NCI-H510A treated with DMSO at 0.1 percent for 48 hours (cell line): ENCODE measurements at places on chromosomes 2 and 18.

- DNase-seq: no peak
Measured at GRCh38 chr2:217709478-217710210, 293.2 kb downstream of the TNS1 start.

DNA sequence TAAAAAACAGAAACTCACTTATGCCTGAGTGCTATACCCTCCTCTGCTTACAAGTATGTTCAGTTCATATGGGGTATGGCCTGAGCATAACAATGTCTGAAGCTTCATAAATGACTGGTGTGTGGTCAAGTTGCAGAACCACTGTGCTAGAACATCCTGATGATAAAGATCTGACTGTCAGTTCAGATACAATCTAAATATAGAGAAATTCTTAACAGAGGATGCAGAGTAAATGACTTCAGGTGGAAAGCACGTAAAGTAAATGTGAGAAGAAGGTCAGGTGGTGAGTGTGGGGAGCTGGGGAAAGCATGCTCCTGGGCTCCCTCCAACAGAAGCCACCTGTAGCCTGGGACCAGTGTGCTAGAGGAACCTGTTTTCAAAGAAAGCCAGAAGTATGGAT lies 926.2 kb downstream of the TSN start:
- no peak for DNase-seq

DNA sequence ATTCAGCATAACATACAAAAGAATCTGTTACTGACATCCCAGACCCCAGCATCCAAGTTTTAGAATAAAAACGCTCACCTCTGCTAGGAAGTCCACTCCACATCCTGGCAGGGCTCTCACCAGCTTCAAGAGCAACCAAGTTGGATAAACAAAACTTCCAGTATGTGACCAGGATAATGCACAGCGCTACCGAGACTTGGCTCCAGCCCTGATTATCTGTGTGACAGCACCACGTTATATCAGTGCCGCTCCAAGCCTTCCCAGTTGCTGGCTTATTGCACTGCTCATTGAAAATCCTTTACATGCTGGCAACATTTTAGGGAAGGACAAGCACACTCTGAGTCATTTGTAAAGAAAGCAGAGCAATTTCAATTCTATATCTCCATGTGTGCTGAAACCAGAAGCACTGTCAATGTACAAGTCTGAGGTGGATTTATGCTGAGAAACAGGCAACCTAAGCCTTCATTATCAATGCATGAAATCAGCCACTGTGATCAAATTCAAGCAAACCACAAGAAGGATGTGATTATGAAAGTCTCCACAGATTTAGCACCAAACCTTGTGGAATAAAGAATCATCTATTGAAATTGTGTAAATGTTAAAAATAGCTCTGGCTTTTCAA lies 115.7 kb downstream of the ZNF385B start:
- DNase-seq: no peak

DNA sequence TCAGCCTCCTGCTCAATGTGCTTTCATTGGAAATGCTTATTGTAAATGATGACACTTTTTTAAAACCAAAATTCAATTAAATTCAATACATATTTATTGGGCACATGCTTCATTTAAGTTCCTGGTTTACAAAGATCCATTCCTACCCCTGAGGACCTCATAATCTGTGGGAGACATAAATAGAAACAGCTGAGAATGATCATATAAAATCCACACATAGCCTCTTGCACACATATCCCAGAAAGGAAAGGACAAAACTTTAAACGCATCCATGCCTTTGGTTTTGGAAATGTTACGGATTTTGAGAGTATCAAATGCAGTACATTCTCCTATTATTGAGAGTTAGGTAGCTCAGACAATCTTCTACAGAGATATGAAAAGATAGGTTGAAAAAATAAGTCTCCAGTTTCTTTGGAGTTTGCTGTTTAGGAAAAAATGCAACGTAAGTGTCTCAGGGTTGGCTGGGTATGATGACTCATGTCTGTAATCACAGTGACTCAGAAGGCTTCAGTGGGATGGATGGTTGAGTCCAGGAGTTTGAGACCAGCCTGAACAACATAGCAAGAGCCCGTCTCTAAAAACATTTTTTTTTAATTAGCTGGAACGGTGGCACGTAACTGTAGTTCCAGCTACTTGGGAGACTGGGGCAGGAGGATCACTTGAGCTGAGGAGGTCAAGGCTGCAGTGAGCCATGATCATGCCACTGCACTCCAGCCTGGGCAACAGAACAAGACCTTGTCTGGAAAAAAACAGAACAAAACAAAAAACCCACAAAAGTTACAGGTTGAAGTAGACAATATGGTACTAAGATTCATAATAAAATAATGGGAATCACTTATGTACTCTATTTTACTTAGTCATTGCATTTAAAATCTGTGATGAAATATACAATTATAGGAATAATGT lies 3.9 kb upstream of the PRELID3A start:
- DNase-seq: no peak
